ENCODE measurements at places on chromosomes 6 and 20.

DNA sequence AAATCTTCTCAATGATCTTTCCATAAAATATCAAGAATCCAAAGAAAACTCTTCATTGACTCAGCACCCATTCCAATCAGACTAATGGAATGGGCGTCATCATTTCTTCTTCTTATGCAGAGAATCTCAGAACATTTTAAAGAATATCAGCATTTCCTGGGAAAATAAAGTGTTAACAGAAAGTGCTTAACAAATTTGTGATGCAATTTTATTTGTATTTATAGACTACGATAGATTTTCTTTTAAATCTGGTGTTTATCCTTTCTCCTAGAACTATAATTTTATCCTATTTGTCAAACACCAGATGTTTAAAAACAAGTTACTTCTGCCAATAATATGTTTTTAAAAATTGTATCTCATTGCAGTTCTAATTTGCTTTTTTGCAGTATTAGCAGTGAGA lies 330.7 kb downstream of the COL12A1 start:
- H3K27ac ChIP-seq, result no peak overlapping the region
- no peak for DNase-seq
- no peak overlapping the region for H3K4me3 ChIP-seq
- H3K4me1 ChIP-seq, result peaks cover 20% of the 10 kb centered on the region
- H3K27me3 ChIP-seq, result no peaks in the 10 kb centered on the region

DNA sequence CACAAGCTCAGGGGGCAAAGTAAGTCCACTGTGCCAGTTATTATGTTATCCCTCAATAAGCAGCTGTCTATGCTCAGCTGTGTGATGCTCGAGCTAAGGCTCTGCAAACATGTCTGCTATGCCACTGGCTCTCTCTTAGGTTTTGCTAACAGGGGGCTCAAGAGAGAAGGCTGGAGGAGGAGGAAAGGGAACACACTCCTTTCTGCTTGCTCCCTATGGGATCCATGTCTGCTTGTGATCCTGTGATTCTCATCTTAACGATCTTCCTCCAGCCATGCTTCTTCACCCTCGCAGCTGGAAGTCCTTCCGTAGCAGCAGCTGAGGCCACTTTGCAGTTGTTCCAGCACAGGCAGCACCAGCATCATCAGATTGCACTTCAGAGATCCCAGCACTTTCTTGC lies 37.0 kb upstream of the IGF2R start:
- no peak overlapping the region for H3K4me3 ChIP-seq
- no peaks in the 10 kb centered on the region for H3K27me3 ChIP-seq
- DNase-seq, result no peak
- peaks cover 11% of the 10 kb centered on the region for H3K4me1 ChIP-seq
- H3K36me3 ChIP-seq, result no peaks in the 10 kb centered on the region
- H3K27ac ChIP-seq, result no peak overlapping the region

DNA sequence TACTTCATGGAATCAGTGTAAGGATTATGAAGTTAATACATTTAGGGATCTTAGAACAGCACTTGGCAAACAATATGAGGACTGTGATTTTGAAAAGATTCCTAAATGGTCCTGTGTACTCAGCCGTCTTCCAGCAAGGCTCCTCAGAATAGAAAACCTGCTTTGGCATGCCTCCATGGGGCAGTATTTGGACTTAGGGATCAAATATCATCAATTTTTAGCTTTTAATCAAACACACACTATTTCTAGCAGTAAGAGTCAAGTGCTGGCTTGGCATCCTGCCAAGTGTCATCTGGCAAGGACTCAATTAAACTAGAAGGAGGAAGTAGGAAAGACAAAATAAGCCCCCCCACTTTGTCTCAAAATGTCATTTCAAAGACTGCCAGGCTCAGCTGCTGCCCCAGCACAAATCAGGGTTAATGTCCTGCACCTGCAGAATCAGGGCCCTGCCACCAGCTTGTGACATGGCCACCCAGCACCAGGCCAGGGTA lies 40.8 kb downstream of the IYD start:
- peaks cover 9% of the 10 kb centered on the region for H3K4me1 ChIP-seq
- H3K4me3 ChIP-seq, result no peak overlapping the region
- DNase-seq, result no peak
- H3K36me3 ChIP-seq, result no peaks in the 10 kb centered on the region

GRCh38 chr20:23248461-23248882 lies 102.1 kb upstream of the NXT1 start:
- DNase-seq, result no peak
- H3K4me3 ChIP-seq, result no peak overlapping the region
- peaks cover 7% of the 10 kb centered on the region for H3K4me1 ChIP-seq

DNA sequence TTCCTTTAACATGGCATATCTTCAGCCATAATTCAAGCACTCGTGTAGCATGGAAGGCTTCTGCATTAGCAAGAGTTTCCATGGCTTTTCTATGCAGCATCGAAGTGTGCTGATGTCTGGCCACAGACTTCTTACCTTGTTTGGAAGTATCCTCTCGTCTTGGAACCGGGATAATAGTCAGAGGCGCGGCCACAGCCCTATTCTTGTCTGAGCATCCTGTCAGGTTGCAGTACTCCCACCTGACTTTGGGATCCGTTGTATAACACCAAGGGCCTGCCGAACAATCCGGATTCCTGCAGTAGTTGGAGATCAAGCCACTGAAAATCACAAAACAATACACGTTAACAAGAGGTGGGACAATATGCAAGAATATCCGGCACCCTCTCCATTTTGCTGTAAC lies 138.9 kb downstream of the SLC22A3 start:
- H3K36me3 ChIP-seq, result no peaks in the 10 kb centered on the region
- H3K27me3 ChIP-seq, result no peaks in the 10 kb centered on the region
- no peak overlapping the region for H3K4me3 ChIP-seq

GRCh38 chr6:119267126-119267905 lies 82.2 kb downstream of the MAN1A1 start:
- DNase-seq, result no peak
- H3K36me3 ChIP-seq, result no peaks in the 10 kb centered on the region
- no peak overlapping the region for H3K4me3 ChIP-seq
- H3K27me3 ChIP-seq, result no peaks in the 10 kb centered on the region
- H3K4me1 ChIP-seq, result no peaks in the 10 kb centered on the region

- DNase-seq, result no peak
- no peaks in the 10 kb centered on the region for H3K27me3 ChIP-seq
- H3K4me1 ChIP-seq, result peaks cover 33% of the 10 kb centered on the region
- no peaks in the 10 kb centered on the region for H3K36me3 ChIP-seq
- no peak overlapping the region for H3K4me3 ChIP-seq
Measured at GRCh38 chr6:28357036-28357435, 7.3 kb downstream of the ZKSCAN3 start.

- H3K36me3 ChIP-seq, result no peaks in the 10 kb centered on the region
- no peaks in the 10 kb centered on the region for H3K4me1 ChIP-seq
- no peak overlapping the region for H3K4me3 ChIP-seq
- H3K27me3 ChIP-seq, result no peaks in the 10 kb centered on the region
Measured at GRCh38 chr6:152184917-152185574, 377.6 kb downstream of the ESR1 start.

DNA sequence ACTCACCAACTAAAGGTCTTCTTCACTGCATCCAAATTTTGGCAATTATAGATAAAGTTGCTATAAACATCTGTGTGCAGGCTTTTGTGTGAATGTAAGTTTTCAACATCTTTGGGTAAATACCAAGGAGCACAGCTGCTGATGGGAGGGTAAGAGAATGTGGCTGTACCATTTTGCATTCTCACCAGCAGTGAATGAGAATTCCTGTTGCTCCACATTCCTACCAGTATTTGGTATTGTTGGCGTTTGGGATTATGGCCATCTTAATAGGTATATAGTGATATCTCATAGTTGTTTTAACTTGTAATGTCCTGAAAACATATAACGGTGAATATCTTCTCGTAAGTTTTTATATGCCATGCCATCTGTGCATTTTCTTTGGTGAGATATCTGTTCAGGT lies 69.3 kb downstream of the ILRUN start:
- DNase-seq, result no peak
- no peaks in the 10 kb centered on the region for H3K27me3 ChIP-seq
- H3K4me3 ChIP-seq, result no peak overlapping the region
- no peaks in the 10 kb centered on the region for H3K36me3 ChIP-seq
- no peak overlapping the region for H3K27ac ChIP-seq

DNA sequence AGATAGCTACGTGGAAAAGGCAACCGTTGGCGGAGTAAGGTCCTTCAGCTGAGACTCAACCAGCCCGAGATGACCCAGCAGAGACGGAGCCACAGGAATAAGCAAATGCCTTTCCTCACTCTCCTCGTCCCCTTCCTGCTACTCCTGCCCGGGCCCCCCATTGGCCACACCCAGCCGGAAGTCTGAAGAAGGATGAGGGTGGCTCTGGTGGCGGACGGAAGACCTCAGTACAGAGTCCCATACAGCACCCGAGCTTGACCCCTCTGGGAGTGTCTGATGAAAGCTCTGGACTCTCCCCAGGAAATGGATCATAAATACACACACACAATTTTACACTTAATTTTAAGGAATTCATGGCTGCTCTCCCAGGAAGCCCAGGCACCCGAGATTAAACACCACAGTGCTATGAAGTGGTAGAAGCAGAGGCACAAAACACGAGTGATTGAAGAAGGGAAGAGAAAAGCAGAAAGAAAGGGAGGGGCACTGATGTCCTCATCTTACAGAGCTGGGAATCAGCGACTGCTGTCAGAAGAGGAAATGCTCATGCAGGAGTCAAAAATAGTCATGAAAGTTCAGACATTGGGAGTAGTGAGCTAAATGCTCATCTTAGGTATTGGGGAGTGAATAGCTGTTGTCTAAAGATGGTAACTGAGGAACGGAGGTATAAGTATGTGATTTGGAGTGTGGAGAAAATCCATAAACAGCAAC lies 125.6 kb downstream of the BANF2 start:
- H3K36me3 ChIP-seq, result no peaks in the 10 kb centered on the region
- no peaks in the 10 kb centered on the region for H3K27me3 ChIP-seq
- peaks cover 11% of the 10 kb centered on the region for H3K4me1 ChIP-seq
- no peak overlapping the region for H3K4me3 ChIP-seq

DNA sequence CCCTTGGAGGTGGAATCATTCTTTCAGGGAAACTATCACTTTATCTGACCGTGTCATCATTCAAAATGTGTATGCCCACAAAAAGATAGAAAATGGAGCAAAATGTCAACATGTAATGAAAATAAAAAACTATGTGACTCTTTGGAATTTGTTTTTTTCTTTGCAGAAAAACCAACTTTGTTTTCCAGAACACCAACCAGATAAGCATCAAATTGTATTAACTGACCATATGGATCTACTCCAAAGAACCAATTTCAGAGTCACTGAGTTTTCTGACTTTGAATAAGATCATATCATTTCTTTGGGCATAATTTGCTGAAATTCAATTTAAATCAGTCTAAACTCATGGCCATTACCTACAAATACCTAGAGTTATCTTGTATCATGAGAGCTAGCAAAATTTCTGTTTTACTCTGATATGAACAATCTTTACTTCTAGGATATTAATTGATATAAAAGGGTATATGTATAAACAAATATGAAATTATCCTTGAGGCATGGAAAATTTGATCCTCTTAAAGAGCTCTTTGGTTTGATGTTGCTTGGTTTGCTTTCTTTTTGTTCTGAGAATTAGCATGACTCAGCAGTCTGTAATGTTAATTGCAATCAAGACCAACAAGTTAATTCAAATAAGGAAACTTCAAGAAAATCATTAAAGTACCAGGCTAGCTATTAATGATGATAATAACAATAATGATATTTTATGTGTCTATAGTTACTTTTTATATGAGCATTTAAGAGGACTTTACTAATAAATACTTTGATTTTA lies 444.4 kb upstream of the MARCKS start:
- H3K36me3 ChIP-seq, result no peaks in the 10 kb centered on the region
- H3K4me1 ChIP-seq, result peaks cover 17% of the 10 kb centered on the region
- DNase-seq, result no peak

DNA sequence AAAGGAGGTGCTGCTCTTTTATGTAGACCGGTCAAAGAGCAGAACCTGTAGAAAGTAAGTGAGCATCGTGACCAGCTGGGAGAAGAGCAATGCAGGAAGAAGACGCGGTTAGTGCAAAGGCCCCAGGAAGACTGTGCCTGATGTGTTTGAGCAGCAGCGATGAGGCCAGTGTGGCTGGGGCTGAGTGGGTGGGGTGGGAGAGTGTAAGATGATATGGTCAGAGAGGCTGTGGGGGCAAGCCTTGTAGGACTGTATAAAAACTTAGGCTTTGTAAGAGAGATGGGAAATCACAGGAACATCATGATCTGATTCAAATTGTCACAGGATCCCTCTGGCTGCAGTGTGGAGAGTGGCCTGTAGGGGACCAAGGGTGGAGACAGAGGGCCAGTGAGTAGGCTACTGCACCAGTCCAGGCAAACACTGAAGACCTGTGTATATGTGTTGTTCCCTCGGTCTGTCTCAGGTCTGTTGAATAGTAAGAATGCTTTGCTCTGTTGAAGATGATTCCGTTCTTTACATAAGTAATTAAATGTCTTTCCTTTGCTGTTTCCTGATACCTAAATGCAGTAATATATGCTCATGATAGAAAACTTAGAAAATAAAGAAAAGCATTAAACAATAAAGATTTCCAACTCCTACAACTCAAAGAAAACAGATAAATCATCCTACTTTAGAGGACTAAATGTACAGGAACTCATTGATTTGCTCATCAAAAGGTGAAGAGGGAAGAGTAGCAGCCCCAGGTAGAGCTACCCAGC lies 23.6 kb upstream of the WFDC2 start:
- DNase-seq, result no peak
- no peaks in the 10 kb centered on the region for H3K27me3 ChIP-seq
- H3K27ac ChIP-seq, result no peak overlapping the region
- H3K4me1 ChIP-seq, result peaks cover 7% of the 10 kb centered on the region

GRCh38 chr20:57810511-57811373 lies 100.9 kb upstream of the PMEPA1 start:
- no peak overlapping the region for H3K27ac ChIP-seq
- peaks cover 3% of the 10 kb centered on the region for H3K4me1 ChIP-seq
- no peaks in the 10 kb centered on the region for H3K36me3 ChIP-seq
- no peak for DNase-seq
- no peaks in the 10 kb centered on the region for H3K27me3 ChIP-seq
- H3K4me3 ChIP-seq, result no peak overlapping the region

GRCh38 chr6:135667691-135668455 lies 170.3 kb upstream of the AHI1 start:
- H3K27ac ChIP-seq, result no peak overlapping the region
- no peak overlapping the region for H3K4me3 ChIP-seq
- no peaks in the 10 kb centered on the region for H3K4me1 ChIP-seq
- no peak for DNase-seq

DNA sequence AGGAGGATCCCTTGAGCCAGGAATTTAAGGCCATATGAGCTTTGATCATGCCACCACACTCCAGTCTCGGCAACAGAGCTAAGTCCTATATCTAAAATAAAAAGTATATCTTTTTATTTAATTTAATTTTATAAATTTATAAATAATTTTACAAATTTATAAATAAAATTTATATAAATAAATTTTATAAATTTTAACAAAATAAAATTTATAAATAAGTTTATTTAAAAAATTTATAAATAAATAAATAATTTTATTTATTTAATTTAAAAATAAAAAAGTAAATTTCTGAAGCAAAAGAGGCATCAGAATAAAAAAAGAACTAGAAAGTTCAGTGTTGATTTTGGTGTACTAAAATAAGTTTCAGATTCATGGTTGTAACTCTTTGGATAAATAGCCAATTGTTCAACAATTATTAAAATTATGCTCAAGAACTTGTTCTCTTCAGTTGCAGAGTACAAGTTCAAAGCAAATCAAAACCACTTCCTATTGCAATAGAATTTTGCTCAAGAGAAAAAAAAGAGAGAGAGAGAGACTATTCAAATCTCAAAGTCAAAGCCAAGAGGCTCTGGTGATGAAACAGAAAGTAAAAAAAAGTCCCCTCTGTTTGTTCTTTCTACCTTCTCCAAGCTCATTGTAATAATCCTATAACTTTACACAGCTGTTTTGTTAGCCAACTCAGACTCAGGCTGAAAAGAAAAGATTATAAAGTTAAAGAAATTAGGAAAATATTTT lies 547.5 kb upstream of the ADGRB3 start:
- no peak for DNase-seq
- no peak overlapping the region for H3K4me3 ChIP-seq
- H3K27me3 ChIP-seq, result no peaks in the 10 kb centered on the region
- no peaks in the 10 kb centered on the region for H3K36me3 ChIP-seq
- H3K27ac ChIP-seq, result no peak overlapping the region
